ENCODE measurements at places on chromosomes 1 and 21.

DNA sequence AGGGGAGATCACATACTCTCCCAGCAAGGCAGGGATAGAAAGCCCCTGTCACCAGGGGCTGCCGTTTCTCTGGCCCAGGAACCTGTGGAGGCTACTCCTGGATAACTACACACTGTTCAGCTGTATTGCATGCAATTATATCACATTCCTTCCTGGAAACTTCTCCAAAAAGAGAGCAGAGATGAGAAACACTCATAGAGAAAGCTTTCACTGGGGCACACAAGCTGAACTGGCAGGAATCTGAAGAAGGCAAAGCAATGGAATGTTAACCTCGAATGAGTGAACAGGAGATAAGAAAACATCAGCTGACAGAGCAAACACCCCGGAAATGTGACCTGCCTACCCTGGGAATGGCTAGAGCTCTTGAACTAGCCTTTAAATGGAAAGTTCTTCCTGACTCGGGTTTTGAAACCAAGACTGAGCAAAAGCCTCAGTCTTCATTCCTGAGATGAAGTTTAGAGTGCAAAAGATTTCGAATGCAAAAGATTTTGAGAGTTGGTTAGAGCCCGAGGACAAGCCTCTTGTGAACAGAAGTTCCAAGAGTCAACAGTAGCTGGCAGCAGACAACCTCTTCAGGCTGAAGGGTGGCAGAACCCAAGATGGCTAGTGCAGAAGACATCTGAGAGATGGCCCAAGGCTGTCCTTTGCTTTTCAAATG is 32.3 kb downstream of the CCN1 start:
- DNase-seq, result peak; percentile 97

DNA sequence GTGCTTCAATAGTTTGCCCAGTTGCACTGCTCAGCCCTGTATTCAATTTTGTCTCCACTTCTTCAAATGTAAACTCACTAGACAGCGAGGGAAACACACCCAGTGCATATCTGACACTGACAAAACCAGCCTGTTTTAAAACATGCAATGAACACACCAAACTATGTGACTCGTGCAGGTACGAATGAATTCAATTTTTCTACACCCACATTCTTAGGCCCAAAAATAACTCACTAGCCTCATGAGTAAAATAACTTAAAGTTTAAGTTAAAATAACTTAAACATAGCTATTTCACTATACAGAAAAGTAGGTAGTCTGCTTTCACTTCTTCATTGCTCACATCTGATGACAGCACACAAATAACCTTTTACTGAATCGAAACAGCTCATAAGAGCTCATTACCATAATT is 21.1 kb downstream of the TTC13 start:
- no peak for DNase-seq

DNA sequence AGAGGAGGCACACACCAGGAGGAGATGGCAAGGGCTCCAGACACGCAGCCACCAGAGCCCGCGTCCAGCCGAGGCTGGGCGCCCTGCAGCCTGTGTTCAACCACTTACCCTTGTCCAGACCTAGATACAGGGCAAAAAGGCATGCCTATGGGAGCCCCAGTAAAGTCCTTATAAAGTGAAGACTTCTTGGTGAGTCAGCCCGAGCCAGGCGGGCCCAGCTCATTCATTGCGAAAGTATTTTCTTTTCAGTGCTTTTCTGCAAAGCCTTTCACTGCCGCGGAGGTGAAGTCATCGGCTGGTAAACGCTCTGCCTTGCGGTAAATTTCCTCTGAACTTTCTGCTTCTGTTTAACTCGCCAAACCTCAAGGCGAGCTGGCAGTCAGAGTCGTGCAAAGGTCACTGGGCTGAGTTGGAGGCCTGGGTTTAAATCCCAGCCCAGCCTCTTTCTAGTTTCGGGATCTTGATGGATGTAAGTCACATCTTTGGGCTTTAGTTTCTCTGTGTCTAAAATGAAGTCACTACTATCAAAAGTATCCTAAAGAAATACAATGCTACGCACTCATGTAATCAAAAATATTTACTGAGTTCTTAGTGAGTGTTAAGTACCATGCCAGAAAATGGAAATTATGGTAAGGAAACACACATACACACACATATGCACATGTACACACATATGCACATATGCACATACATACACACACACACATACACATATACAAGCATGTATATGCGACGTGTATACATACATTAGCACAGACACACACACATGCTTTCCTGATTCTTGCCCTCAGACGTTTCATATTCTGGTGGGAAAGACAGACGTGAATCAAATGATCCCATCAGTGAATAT is 54.7 kb upstream of the IFFO2 start:
- peak; percentile 98 for DNase-seq

- no peak for DNase-seq
Observed at GRCh38 chr21:21109736-21110135, 111.5 kb downstream of the NCAM2 start.

DNA sequence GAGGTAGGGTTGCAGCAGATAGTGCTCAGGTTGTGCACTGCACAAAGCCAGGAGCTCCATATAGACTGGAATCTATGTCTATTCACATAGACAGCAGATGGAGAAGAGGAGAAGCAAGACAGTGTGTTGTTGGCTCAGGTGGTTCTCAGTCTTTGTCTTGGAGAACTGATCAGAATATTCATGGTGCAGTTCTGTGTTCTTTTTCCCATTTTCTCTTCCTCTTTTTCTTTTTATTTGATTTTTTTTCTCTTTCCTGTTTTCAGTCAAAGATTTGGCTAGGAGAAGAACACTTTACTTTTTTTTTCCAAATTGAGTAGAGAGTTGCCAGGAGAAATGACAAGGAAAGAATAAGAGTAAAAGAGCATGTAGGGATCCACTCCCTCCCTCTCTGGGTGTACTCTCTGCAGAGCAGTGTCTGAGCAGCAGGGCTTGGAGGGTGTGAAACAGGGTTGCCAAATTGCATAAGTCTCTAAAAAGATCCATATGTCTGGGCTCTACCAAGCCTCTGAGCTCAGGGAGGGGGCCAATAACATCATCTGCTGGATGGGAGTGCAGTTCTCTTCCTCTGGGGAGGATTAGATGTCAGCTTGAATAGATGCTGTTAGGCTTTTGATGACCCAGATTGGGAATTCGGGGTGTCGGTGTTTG is 8.7 kb upstream of the CD34 start:
- peak; percentile 58 for DNase-seq

GRCh38 chr1:170872663-170873062 is 62.7 kb upstream of the MROH9 start:
- no peak for DNase-seq

GRCh38 chr1:228184152-228184551 is 18.5 kb downstream of the IBA57 start:
- DNase-seq, result no peak

DNA sequence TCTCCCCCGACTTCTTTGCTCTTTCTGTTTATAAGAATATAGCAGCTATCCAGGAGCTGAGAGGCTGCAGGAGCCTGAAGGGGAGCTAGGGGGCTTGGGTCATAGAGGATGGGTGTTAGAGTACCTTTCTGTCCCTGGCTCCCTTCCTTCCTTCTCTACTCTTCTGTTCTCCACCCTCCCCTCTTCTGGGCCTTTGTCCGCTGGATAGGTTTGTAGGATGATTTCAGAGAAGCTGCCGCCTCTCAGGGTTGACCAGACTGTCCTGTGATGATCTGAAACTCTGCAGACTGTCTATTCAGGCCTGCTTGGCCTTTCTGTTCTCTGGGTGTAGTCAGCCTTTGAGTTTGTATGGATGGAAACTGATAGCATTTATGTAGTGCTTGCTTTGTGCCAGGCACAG is 26.3 kb downstream of the PPFIA4 start:
- no peak for DNase-seq
